Cardiac septum (tissue), 1 donor: ENCODE measurements at places on chromosomes 6 and 20.
A peak's percentile ranks its signal among the peaks of the same experiment; 100 is the strongest.

DNA sequence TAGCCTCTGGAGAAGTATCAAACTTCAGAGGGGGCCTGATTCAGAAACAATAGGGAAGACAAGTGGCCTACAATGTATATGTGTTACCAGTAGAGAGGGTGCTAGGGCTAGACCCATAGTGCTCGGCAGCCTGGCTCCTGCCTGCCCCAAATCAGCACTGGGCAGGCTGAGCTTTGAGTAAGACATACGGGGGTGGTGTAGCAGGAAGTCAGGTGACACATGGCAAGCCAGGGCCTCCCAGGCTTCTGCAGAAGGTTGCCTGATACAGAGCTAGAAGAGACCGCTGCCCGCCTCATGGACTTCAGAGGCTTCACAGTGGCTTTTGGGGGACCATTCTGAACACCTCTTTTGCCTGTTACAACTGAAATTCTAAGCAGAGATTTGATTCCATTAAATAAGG, 43.4 kb downstream of the RALY start:
- DNase-seq = no peak

DNA sequence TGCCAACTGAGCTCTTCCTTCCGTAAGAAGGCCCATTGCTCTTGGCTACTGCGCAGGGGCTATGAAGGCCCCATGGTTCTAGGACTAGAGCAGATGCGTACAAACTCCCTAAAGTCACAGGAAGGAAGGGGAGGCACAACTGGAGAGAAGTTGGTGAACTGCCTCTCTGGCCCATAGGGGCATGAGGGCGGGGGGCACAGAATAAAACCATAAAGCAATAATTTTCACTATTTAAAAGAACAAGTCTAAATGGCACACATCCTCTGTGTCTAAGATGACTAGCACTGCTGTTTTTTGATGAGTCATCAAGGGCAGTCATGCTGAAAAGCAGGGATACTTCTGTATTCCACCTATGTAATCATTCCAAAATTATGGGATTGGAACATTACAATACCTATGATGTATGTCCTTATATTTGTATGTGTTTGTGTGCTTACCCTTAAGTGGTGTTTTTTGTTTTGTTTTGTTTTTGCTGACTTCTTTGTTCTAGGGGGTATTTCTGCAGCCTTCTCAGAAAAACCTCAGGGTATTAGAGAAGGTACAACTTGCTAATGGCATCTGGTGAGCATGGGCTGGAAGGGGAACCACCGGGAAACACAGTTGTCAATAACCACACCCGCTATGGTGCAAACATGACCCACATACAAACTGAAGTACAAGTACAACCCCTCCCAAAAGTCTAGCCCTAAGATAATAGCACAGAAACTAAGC, 36.9 kb downstream of the B4GALT5 start:
- DNase-seq = no peak

GRCh38 chr6:133833949-133834359, 55.0 kb upstream of the TCF21 start:
- no peak for DNase-seq

DNA sequence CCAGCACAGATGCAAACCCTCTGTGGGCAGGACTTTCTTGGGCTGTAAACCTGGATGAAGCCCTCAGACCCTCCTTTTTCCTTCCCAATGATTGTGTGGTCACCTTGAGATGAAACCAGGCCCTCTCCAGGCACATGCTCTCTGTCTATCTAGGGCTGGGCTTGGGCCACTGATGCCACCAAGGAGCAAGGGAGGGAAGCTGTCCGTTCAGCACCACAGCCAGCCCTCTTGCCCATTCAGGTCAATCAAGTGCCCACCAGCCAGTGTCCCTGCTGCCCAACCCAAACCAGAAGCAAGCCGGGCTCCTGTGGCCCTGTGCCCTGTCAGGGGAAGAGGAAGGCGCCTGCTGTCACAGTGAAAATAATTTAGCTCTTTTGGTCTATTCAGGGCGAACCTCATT, 8.0 kb downstream of the STMN3 start:
- DNase-seq = no peak

DNA sequence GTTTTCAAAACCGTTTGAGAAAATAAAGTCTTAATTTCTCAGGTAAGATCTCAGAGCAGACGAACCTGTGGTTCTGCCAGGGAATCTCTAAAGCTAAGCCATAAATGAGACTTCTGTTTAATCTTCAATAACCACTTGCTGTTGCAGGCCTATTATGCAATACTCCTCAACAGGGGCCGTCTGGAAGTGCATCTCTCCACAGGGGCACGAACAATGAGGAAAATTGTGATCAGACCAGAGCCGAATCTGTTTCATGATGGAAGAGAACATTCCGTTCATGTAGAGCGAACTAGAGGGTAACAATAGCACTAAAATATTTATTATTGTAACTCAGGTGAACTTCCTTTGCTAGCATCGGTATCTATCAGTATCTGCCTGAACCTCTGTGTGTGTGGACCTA, 223.7 kb downstream of the ARHGAP18 start:
- DNase-seq = no peak

DNA sequence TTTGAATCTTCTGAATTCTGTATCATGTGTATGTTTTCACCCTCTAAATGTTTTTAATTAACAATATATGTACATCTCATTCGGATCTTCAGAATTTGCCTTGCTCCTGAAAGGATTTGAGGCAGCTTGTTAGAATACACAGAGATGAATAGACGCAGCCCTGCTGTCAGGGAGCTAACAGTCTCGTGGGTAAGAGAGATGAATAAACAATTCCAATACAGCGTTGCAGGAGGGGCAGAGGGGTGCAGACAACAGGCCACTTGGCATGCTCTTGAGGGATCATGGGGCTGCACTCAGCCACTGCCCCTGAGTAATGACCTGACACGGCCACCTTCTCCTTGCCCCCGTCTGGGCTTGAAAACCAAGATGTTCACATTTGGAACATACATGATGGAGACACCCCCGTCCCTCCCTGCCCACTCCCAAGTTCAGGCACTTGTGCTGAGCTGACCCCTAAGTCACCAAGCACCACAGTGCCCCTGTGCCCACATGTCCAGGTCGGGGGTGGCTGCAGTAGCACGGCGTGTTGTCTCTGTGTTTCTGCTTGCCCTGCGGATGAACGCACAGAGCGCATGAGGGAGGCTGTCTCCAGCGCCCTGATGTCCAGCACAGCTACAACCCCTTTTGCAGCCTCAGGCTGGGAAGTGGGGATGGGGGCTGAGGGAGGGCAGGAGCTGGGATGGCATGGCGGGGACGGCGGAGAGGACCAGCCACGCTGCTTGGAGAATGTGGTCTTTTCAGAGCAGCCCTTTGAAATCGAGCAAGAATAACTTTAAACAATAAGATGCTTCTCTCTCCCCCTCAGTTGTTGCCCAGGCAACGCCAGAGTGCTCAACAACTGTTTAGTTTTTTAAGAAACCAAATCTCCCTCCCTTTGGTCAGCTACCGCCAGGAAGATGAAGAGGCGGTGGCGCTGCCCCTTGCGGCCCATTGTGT, 33.0 kb upstream of the CDH22 start:
- no peak for DNase-seq

DNA sequence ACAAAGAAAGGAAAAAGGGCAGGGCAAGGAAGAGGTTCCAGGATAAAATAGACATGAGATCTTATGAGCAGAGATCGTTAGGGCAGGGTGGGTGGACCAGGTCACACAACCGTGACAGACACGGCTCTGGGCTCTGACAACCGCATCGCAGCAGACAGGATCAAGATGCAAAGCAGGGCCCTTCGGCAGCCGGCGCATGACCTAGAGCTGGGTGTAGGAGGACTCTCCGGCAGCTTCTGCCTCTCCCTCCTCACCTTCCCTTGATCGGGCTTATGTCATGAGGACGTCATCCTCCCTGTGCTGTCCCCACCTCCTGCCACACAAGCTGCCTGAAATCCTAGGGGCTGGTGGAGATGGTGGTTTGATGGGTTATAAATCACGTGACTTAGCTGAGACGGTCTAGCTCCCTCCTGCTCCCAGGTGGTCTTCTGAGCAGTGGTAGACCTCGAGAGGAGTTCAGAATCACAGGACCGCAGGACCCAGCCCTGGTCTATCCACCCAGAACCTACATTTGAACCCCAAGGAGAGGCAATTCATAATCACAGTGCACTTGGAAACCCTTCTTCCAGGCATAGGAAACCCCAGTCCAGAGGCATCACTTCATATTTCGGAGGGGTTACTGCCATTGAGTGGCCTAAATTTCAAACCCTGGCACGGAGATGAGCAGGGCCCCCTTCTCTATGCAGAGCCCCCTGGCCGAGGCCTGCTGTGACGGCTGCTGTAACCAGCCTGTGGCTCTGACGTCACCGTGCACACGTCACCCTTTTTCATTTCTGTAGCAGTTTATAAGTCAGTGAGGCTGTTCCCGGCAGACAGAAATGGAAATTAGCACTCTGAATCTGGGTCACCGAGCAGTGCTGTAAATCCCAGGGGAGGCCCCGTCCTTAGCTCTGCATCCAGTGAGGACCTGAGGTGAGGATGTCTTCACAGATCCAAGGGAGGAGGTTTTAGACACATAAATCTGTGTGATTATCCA, 8.7 kb upstream of the CCR6 start:
- no peak for DNase-seq

- DNase-seq = peak; percentile 49
Measured at GRCh38 chr20:44133424-44133823, 53.6 kb downstream of the JPH2 start.
